Activated CD4-positive, alpha-beta memory T cell treated with anti-CD3 and anti-CD28 coated beads for 36 hours (primary cell): ENCODE measurements at places on chromosomes 5 and 9. TPM values are rescaled to one million over a fixed set of nuclear protein-coding genes. Genes with fewer than 3 reads are reported as not detected.

- no peaks in the 10 kb centered on the region for H3K36me3 ChIP-seq
- DNase-seq: no peak
- no peak overlapping the region for H3K27ac ChIP-seq
- H3K4me1 ChIP-seq: no peaks in the 10 kb centered on the region
Measured at GRCh38 chr9:4137234-4137633, 162.6 kb downstream of the GLIS3 start.

DNA sequence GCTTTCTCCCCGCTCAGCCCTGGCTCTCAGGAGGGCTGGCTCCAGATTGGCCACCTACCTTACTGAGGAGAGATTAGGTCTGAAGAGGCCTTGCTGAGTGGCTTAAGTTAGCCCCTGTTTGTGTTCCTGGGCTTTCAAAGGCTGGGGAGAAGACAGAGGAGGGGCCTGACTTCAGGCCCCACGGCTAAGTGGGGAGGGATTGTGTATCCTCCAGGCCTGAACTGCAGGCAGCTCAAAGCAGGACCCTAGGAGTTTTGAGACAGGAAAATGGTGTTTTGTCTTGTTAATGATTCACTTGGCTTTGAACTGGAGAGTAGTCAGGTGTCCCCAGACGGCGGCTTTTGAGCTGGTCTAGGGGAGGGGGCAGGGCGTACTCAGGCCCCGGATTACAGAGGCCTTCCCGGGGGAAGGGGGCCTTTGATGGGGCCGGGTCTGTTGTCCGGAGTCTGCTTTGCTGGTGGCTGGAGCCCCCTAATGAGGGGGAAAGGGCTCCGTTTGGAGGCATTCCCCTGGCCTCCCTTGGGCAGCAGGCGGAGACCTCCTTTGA lies 162.0 kb upstream of the SMIM23 start:
- H3K36me3 ChIP-seq: no peaks in the 10 kb centered on the region
- DNase-seq: no peak
- no peak overlapping the region for H3K27ac ChIP-seq
- no peaks in the 10 kb centered on the region for H3K4me1 ChIP-seq
- H3K4me3 ChIP-seq: no peak overlapping the region

DNA sequence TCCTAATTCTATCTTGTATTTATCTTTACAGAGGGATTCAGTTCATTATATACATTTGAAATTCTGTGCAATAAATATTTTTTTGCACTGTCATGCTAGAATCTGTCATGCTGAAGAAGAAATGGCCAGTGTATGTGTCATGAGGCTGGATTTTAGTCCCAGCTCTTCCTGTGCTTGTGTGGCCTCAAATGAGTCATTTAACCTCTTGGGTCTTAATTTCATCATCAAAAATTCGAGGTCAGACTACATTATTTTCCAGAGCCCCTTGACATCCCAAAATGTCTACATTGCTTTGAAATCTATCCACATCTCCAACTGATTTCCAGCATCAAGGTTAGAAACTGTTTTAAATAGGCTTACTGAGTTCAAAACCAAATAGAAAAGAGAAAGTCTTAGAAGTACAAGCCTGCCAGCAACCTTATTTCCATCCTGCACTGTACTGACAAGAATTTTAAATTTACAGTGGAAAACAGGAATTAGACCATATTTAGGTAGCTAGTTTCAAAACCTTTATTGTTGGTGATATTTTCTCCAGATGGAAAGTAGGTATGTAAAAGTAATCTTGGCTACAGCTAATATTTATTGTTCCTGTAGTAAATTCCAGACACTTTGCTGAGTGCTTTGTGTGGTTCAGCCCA lies 96.7 kb upstream of the MAMDC2 start:
- H3K4me3 ChIP-seq: no peak overlapping the region
- no peak for DNase-seq
- H3K4me1 ChIP-seq: no peaks in the 10 kb centered on the region
- H3K36me3 ChIP-seq: no peaks in the 10 kb centered on the region

IRX1 gene
- not detected for total RNA-seq

PTPA gene
- total RNA-seq: 74.6 TPM

DNA sequence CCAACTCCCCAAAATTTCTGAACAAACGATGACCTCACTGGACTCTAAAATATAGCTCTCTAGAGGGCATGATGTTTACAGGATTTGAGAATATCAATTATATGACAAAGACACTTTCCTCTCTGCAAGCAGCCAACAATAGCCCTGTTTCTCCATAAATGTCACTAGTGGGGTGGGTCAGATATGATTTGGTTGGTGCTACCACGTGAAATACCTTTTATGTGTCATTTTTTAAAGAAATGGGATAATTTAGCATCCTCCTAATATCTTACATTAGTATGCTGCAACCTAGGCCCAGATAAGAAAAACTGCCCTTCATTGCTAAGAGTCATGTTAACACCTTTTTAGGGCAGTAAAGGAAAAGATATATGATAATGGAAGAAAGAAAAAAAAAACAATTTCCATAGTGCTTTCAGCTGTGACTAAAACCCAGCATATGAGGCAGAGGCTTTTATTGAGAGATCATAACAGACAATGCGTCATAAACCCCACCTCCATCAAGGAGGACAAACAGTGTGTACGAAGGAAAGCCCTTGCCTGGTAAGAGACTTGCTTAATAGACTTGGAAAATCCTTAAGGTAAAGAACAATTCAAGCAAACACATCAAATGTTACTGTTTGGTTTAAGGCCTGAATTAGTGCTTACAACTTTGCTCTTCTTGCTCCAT lies 372.4 kb upstream of the PAPPA start:
- H3K4me3 ChIP-seq: no peak overlapping the region
- no peaks in the 10 kb centered on the region for H3K4me1 ChIP-seq
- DNase-seq: no peak
- no peak overlapping the region for H3K27ac ChIP-seq
- H3K36me3 ChIP-seq: no peaks in the 10 kb centered on the region
- no peaks in the 10 kb centered on the region for H3K27me3 ChIP-seq

N4BP3 gene
- 3.2 TPM for total RNA-seq

DNA sequence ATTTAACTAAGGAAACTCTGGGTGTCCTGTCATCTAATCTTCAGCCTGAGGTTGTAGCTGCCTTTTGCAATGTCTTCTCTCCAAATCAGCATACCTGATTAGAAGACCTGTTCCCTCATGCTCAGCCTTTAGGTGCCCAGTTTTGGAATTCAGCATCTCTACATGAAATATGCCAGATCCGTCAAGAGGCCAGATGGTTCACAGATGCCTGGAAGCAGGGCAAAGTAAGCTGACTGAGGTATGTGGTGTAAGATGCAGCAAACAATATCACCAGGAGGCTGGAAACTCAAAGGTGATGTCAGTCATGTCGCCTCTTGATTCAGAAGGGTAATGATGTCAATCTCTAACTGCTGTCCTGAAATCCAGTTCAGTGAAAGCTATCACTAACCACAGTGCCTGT lies 324.4 kb downstream of the PRELID2 start:
- no peak for DNase-seq
- no peak overlapping the region for H3K27ac ChIP-seq

- DNase-seq: no peak
- no peaks in the 10 kb centered on the region for H3K4me1 ChIP-seq
- H3K4me3 ChIP-seq: no peak overlapping the region
- H3K36me3 ChIP-seq: no peaks in the 10 kb centered on the region
- H3K27me3 ChIP-seq: no peaks in the 10 kb centered on the region
- H3K27ac ChIP-seq: no peak overlapping the region
Measured at GRCh38 chr5:4584982-4585381, 555.1 kb upstream of the ADAMTS16 start.

TEX48 gene
- total RNA-seq: 0.57 TPM
